Right forelimb (tissue), 1 donor: ENCODE measurements at places on chromosomes 6 and 20.

GRCh38 chr6:27834384-27834783 lies 77.8 kb downstream of the OR2B2 start:
- no peak for DNase-seq

- DNase-seq: no peak
These were observed 56.5 kb upstream of the HFE start for GRCh38 chr6:26030716-26031115.

- DNase-seq: no peak
These were observed 47.0 kb upstream of the GCLC start for GRCh38 chr6:53591873-53592272.

DNA sequence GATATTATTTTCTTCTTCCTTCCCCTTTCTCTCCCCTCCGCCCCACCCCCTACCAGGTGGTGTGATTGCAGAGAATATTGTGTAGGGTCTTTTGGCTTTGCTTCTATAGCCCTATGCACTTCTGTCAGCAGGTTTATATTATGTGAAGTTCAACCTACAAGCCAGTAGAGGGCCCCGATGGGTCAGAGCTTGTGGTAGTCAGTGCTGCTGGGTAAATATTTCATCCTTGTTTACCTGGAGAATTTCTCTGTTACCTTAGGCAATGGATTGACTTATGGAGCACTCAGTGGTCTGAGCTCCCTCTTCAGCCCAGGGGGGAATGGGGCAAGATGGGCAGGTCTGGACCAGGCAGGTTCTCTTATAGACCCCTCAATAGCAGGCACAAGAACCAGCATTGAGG lies 720.9 kb downstream of the GRIK2 start:
- no peak for DNase-seq

DNA sequence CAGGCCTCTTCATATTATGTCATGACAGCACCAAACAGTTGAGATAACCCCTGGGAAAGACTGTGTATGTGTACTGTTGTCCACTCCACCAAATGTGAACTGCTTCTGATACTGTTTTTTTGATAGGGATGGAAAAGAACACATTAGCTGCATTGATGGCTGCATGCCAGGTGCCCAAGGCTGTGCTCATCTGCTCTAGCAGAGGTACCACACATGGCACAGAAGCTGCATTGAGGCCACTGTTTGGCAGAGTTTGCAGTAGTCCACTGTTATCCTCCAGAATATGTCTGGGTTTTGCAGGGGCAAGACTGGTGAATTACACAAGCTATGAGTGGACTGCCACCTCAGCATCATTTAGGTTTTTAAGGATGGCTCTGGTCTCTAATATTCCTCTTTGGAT lies 28.2 kb upstream of the ELMO2 start:
- DNase-seq: no peak

DNA sequence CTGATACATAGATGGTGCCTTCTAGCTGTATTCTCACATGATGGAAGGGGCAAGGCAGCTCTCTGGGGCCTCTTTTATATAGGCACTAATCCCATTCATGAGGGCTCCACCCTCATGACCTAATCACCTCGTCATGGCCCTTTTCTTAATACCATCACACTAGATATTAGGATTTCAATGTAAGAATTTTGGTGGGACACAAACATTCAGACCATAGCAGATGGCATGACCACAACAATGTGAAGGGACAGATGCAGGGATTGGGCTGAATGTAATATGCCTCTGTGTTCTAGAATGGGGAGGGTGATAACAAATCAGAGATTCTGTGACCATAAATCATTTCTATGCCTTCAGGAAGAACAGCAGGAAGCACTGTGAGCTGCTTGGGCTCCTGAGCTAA lies 145.8 kb downstream of the LCA5 start:
- DNase-seq: no peak

- no peak for DNase-seq
These were observed 243.9 kb upstream of the TENT5A start for GRCh38 chr6:81996414-81996813.

GRCh38 chr6:169520104-169520503 lies 181.7 kb downstream of the WDR27 start:
- DNase-seq: no peak

DNA sequence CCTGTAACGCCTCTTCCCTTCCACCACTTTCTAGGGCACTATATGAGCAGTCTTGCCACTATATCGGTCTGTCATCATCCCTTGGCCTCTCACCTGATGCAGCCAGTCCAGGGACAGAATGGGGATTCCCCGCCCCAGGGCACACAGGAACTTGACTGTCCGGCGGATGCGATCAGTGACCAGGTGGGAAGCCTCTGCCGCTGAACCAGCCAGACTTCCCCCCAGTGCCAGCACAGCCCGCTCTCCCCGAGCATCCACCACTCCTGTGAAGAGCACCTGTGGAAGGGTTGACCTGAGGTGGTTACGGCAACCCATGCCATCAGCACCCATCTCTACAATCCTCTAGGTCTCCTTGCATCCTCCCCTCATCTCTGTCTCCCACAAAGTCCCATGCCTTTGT lies 12.2 kb upstream of the NRM start:
- no peak for DNase-seq

DNA sequence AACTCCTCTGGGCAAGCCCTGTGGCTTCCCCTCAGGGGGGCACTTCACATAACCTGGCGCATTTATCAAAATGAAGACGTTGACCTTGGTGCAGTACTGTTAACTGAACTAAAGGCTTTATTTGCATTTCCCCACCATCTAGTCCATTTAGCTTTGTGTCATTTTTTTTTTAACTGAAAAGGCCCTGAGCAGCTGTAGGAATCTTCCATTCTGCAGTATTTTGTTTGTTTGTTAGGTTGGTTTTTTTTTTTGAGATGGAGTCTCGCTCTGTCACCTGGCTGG lies 10.7 kb downstream of the TMEM181 start:
- DNase-seq: no peak

DNA sequence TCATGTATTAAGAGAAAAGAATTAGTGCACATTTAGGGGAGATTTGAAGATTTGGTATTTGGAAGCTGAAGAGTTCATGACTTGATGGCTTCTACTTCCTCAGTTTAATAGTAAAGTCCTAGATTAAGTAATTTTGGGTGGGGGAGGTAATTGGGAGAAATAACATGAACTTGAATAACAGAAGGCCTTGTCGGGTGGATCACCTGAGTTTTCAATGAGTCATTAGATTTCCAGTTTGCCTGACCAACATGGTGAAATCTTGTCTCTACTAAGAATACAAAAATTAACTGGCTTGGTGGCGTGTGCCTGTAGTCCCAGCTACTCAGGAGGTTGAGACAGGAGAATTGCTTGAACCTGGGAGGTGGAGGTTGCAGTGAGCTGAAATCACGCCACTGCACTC lies 181.0 kb downstream of the GJA1 start:
- DNase-seq: no peak

DNA sequence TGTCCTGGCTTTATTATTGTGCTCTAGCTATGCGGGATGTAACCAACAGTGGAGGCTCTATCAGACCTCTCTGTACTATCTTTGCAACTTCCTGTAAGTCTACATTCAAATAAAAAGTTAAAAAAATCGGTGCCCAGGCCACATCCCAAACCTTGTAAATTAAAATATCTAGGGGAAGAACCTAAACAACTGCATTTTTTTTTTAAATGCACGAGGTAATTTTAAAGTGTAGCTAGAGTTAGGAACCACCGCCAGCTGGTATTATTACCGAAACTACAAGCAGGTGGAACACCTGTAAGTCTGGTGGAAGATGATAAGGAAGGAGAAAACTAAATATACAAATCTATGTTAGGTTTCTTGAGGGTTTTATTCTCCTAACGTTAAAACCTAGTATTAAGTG lies 34.5 kb upstream of the ID4 start:
- DNase-seq: no peak

- no peak for DNase-seq
These were observed 4.1 kb downstream of the MAP1LC3A start for GRCh38 chr20:34562641-34563040.

- DNase-seq: no peak
These were observed 555.9 kb downstream of the C6orf118 start for GRCh38 chr6:164753517-164753916.

GRCh38 chr6:28443112-28443773 lies at the start of gene ZSCAN23:
TSS of gene ZSCAN23 (minus strand) at chr6:28443491. CDS start at chr6:28436266, 7,225 bp downstream.
- peak; percentile 86 for DNase-seq

DNA sequence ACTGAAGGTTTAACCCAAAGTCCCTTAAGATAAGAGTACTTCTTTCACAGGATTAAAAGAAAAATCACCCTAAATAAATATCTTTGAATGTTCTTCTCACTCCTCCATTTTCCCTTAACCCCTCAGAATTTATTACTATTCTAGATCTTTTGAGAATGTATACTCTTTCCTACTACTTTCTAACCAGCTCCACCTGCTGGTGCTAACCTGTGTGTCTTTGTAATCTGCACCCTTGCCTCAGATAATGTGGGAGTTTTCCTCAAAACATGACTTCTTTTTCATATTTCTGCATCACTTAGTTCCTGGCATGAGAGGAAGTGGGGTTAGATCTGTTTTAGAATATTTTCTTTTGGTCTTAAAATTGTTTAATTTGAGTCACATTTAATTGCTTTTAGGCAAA lies 394.2 kb downstream of the BMP2 start:
- DNase-seq: no peak
